ENCODE measurements at places on chromosomes 16 and 17. TPM values are rescaled to one million over a fixed set of nuclear protein-coding genes. Genes with fewer than 3 reads are reported as not detected.

TAT gene
- not detected for total RNA-seq

SLC13A2 gene
- not detected for total RNA-seq

PIPOX gene
- total RNA-seq, result 15.9 TPM

ATP2C2 gene
- total RNA-seq, result 5.7 TPM

All from dorsolateral prefrontal cortex (tissue), 122 donors.